ENCODE measurements at places on chromosomes 11 and 22.

- no peak for DNase-seq
Observed at GRCh38 chr11:132704781-132705375, 827.4 kb downstream of the OPCML start.

GRCh38 chr11:64339286-64339685 lies 718 bp upstream of the CCDC88B start:
- DNase-seq: no peak

DNA sequence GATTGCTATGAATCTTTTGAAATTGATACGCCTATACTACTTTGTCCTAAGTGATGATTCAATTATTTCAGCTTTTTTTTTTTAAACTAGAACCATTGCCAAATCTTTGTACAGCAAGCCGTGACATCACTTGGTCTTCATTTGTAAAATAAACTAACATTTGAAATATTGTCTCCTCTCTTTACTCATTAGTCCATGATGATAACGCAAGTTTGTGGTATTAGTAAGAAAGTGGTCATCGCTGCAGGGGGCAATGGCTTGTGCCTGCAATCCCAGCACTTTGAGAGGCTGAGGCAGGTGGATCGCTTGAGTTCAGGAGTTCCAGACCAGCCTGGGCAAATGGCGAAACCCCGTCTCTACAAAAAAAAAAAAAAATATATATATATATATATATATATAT lies 12.9 kb upstream of the ARHGAP42 start:
- DNase-seq: no peak

GRCh38 chr11:44591557-44591956 lies 26.1 kb downstream of the CD82 start:
- no peak for DNase-seq

DNA sequence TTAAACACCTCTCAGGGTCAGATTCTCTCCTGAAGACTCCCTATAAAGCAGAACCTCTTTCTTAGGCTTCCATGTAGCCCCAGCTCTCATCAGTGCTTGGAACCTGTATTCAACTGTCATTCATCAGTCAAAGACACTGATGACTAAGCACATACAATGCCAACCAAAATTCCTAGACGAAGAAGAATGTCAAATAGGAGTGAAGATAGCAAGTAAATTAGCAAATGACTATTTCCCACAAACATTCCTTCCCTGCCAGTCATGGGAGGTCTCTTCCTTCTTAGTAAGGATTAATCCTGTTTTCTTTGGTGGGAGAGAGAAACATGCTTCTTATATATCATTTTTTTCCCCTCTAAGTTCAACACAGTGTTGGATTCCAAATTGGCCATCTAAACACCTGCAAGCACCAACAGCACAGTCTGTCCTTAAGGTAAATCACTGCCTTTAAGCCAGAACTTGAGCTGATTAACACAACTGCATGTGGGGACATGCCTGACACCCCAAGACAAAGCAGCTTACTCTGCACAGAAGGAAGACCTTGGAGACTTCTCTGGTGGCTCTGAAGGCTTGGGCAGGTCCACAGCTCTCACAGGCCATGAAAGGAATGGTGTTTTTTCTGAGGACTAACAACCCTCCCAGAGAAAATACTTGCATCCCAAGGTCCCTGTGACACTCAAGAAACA lies 47.5 kb upstream of the ME3 start:
- DNase-seq: no peak

GRCh38 chr11:122398167-122398566 lies 257.4 kb upstream of the UBASH3B start:
- no peak for DNase-seq

DNA sequence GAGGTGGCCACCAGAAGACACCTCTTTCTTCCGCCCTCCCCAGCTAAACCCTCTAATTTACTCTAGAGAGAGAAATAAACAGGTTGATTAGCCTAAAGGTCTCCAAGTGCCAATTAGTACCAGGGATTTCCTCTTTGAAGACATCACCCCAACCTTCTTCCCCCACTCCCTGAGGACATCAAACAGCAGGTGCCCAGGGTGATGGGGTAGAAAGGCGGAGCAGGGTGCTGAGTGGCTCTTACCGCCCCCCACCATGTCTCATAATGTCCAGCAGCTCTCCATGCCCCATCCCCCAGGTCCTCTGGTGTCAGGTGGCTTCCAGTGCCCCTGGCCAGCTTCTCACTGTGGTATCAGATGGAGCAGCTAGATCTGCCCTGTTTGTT lies 5.3 kb upstream of the GNAZ start:
- no peak for DNase-seq

Measured in stimulated activated CD4-positive, alpha-beta T cell treated with anti-CD3 and anti-CD28 coated beads, Interleukin-1b, Interleukin-23, amount 100 ng/mL, for 4 hours (primary cell).